ENCODE measurements at places on chromosomes 13 and 19.

DNA sequence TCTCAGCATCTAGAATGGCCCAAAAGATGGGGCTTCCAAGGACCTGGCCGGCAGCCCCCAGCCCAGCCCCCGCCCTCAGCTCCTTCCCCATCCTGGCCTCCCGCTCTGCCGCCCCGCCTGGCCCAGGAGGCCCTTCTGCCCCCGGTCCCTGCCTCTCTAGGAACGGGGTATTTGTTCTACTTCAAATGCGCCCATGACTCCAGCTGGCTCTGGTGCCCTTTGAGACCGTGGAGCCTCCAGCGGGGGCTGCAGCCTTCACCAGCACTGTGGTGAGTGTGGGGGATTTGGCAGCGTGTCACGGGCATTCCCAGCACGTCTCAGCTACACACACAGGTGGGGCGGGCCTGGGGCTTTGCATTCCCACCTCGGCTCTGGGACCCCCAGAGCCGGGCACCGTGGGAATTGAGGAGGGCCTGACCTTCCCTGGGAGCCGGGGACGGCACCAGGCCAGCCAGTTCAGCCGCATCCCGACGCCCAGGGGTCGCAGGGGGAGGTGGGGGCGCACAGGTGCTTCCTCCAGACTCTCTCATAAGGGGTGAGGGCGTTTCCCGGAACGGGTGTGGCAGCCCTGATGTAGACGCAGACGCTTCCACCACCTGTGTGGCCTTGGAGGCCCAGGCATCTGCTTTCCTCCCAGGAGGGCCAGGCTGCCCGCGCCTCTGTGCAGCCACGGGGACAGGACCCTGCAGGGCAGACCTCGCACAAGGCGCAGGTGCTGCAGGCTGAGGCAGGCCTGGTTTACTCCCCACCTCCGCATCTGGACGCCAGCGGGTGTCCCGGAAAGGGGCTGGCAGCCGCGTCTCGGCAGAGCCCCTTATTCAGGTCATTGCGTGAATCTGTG is 947 bp downstream of the ATP4B start:
- no peak for DNase-seq

DNA sequence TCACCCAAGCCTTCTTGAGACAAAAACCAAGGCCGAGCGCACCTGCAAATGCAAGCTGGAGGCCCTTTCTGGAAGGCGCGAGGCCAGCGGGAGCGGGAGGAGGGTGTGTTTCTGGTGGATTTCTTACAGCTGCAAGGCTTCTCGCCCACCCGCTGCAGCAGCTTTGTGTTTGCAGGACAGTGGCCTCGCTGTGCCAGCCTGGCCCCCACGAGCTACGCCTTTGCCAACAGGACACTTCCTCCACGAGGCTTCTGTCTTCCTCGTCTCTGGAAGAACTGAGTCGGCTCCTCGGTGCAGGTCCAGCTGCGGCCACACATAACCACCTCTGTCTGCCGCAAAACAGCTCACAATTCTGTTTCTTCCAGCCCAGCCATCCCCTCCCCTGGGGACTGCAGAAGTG is 10.1 kb downstream of the ATCAY start:
- DNase-seq, result no peak

DNA sequence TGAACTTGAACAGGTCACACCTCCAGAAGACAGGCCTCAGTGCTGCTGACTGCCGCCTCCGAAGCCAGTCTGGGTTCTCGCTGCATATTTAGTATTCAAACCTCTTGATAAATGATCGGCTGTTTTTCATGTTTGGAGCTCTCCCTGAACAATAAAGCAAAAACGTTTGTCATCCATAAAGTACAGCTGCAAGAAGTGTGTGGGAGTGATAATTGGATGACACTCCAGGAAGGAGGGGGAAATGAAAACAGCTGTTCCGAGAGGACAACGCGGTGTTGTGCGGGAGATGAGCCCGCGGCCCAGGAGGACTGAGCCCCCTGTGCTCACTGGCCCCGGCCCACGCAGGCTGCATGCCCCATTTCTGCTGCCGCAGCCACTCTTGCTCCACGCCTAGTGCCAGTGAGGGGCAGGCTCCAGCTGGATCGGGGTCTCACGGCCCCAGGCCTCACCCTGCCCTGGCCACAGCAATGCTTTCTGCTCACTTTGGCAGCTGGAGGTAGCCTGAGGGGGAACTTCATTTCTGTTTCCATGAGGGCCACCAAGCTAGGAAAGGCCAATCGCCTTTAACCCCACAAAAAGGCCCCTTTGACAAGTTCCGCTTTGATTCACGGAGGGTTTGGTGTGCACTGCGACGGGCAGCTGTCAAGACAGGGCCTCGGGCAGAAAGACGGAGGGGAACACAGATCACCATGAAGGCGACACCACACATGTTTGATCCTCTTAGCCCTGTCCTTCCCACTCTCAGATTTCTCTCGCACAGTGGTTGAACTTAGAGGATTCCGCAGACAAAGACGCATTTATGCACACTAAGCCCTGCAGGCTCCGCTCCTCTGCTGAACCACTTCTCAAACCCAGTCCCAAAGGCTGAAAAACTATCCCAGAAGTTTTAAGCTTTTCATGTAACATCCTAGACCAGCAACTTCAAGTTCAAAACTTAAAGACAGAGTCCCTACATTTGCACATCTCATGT is 537.6 kb downstream of the EFNB2 start:
- no peak for DNase-seq

GRCh38 chr19:38715555-38715954 is 28.7 kb downstream of the CAPN12 start:
- DNase-seq, result no peak

- no peak for DNase-seq
Observed at GRCh38 chr13:18946738-18947137, 234.9 kb downstream of the TUBA3C start.

GRCh38 chr19:32233091-32233490 is 112.3 kb upstream of the ZNF507 start:
- no peak for DNase-seq

GRCh38 chr19:28794301-28794700 is 418.6 kb downstream of the UQCRFS1 start:
- no peak for DNase-seq

DNA sequence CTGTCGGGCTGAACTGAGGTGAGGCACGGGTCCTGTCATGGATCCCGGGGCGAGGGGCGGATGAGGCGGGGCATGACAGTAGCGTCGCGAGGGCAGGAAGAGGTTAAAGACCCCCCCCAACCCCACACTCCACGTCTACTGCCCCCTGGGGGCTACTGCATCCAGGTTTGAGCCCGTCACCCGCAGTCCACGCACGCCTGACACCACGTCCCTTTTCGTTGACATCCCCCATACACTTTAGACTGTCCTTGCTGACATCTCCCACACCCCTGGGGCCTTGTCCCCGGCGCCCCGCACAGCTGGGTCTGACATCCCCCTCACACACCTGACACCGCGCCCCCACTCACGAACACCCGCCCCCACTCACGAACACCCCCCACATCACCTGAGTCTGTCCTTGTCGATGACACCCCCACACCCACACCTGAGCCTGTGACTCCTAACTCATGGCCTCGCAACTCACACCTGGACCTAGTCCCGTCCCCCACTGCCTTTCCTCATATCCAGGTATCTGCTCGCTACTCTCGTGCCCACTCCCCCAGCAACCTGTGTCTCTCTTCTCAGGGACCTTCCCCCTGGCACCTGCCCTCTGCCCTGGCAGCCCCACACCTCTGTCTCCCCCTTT is 416 bp downstream of the SLC25A42 start:
- no peak for DNase-seq

GRCh38 chr19:41198559-41198958 is 5.5 kb downstream of the CYP2S1 start:
- DNase-seq, result no peak

- no peak for DNase-seq
Observed at GRCh38 chr19:45814851-45815480, at the start of gene RSPH6A. Gene RSPH6A (minus strand): TSS chr19:45815308. CDS start chr19:45815176, 132 bp downstream.

DNA sequence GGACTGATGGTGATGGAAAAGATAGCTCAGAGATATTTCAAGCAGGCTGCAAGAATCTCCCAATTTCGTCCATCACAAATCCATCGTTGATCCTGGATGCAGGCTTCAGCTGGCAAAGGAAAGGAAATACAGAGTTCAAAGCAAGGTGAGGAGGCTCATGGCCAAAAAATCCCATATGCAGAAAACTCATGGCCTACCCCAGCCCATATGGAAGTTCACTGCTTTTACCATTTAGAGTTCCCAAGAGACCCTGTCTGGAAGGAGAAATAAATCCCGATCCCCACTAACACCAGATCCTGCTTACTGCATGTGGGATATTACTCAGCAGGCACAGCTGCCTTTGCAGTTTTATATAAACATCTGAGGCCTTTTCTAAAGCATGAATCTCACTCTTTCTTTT is 412.9 kb upstream of the SPRY2 start:
- DNase-seq, result no peak

GRCh38 chr13:79593641-79594275 is 112.8 kb downstream of the NDFIP2 start:
- DNase-seq, result no peak

DNA sequence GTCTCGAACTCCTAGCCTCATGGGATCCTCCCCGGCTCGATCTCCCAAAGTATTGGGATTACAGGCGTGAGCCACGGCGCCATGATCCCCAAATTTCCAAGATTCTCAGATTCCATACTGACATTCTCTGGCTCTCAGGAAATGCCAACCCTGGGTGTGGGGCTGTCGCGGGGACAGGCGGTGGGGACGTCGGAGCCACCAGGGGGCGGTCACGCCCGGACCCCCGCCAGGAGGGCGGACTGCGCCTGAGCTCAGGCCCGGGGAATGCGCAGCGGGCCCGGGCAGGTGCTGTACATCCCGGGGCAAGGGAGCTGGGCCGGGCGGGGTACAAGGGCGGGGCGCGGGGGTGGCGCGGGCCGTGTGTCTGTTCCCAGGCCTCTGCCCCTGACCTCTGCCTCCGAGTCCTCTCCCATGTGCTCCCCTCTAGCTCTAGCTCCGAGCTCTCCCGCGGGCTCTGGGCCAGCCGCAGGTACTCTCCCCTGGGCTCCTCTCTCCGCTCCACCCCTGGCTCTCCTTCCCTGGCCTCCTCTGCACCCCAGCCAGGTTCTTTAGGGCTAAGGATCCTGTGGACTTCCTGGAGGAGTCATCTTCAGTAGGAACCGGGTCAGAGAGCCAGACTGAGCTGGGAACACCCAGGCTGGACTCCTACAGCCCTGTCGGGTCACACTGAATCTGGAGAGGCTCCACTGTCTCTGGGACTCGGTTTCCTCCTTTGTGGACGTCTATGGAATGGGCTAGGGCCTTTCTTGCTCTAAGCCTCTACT is 2.4 kb downstream of the PPP1R13L start:
- no peak for DNase-seq

DNA sequence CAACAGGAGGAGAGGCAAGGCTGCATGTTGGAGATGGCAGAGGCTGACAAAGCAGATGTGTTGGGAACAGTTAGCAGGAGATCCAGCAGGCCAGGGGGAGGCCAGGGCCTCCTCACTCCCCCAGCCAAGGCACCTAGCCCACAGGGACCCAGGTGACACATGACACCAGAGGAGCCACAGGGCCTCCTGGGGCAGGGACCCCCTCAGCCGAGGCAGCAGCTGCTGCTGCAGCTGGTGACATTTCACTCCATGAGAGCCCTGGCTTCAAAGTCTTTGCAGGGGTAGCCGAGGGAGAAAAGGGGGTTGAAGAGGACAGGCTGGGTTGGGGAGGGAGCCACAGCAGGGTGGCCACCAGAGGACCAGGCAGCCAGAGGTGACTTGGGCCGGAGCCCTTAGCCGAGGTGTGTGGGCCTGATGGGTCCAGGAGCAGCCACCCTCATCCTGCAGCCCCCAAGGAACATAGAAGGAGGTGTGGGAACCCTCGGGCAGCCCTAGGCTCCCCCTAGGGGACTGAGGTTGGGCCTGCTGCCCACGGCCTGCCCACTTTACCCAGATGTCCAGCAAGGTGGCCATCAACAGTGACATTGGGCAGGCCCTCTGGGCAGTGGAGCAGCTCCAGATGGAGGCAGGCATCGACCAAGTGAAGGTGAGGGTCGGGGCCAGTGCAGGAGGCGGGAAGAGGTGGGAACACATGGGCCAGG is at the start of gene GNG14:
GNG14 (plus strand) TSS at position 503 of the 701 bp plus-strand sequence; CDS start at position 554, 51 bp downstream.
- no peak for DNase-seq

DNA sequence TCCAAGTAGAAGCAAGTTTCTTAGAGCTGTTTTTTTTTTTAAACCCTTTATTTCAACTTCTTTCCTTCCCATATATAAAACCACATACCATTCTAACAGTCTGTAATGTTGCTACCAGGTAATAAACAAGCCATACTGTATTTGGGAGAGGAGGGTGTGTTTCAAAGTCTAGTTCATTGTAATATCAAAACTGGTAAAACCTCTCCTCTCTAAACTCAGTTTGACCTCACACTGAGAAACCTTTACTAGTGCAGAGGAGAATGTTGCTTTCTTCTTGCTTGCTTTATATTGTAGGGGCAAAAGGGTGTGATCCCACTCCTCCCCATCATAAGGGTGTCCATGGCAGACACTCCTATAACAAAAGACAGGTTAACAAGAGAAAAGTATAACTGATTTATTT is 155.1 kb downstream of the GGACT start:
- DNase-seq, result no peak

DNA sequence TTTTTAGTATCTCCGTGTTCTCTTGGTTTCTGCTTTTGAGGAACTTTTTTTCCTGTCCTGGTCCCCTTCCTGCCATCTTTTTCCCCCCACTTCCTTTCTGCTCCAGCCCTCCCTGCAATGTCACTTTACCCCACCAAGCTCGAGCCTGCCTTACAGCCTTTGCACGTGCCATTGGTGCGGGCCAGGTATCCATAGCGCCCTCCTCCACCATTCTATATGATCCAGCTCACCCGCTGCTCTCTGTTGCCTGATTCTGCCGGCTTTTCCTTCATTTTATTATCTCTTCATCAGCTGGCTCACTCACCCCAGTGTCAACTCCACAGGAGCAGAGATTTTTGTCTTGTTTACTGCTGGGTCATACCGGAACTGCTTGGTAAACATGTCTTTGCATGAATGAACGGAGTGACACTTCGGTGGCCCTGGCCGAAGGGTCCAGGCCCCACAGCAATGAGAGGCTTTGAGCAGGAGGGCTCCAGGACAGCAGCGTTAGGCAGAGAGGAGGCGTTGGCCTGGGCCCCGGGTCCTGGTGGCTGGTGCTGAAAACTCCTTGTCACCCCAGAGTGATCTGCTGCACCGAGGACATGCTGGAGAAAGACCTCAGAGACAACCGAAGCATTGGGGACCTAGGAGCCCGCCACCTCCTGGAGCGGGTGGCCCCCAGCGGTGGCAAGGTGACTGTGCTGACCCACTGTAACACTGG is 1.2 kb downstream of the MRI1 start:
- no peak for DNase-seq
